ENCODE measurements at places on chromosomes 13 and 19. TPM values are rescaled to one million over a fixed set of nuclear protein-coding genes. Genes with fewer than 3 reads are reported as not detected.

DNA sequence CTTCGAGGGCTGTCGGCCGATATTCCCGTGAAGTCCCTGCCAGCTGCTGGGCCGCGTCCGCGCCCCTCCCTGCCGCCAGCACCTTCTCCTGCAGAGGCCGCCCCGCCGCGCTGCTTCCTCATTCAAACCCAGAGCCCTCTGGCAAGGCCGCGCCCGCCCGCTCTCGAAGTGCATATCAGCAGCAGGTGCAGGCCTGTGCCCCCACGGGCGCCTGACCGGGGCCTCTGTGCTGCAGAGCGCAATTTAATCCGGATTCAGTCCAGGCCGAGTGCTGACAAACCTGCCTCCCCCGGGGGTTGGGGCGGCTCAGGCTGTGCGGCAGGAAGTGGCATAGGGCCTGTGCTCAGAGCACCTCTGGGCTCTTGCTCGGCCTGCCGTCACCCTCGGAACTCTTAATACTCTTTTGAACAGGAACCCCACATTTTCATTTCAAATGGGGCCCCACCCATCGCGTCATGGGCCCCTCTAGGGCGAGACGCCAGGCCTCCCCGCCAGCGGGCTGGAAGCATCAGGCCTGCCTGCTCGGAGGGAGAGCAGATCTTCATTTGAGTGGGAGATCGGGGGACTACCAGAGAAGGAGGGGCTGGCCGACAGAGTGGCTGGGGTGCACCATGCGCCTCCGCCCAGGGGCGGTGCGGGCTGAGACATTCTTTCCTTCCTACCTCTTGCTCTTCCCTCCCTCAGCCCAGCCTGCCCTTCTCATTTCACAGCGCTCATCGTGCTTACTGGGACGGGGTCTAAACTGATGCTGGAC lies 125.7 kb downstream of the TNFRSF19 start:
- peak; percentile 68 for DNase-seq

DNA sequence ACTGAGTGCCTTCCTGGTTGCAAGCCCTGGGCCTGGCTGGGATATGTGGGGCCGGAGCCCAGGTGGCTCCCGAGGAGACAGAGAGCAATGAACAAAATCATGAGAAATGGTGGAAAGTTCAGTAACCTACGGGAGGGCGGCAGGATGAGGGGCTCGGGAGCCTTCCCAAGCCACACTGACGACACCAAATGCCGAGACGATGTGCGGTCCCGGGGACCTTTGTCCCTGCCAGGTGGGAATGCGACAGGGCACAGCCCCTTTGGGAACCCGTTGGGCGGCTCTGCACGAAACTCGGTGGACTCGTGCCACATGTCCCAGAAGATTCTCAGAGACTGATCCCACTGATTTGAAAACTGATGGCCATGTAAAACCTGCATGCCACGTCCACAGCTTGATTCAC lies 11.7 kb upstream of the ZNF14 start:
- no peak for DNase-seq

- DNase-seq = no peak
These were observed 89.5 kb upstream of the RFC3 start for GRCh38 chr13:33728271-33729037.

GRCh38 chr19:17803264-17803896 lies 8.4 kb downstream of the B3GNT3 start:
- DNase-seq = no peak

DNA sequence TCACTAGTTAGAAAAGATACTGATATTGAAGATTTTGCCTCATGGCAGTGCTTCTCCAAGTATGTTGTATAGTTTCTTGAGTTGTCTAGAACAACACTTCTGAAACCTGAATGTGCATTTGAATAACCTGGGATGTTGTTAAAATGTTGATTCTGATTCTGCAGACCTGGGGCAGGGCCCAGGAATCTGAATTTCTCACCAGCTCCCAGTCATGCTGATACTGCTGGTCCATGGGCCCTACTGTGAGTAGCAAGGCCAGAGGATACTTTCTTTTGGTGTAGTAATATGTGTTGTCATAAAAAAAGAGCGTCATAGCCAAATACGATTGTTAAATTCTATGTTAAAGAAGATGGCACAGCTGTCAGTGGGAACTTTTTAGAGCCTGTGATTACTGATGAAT lies 41.6 kb upstream of the C1QTNF9 start:
- no peak for DNase-seq

DNA sequence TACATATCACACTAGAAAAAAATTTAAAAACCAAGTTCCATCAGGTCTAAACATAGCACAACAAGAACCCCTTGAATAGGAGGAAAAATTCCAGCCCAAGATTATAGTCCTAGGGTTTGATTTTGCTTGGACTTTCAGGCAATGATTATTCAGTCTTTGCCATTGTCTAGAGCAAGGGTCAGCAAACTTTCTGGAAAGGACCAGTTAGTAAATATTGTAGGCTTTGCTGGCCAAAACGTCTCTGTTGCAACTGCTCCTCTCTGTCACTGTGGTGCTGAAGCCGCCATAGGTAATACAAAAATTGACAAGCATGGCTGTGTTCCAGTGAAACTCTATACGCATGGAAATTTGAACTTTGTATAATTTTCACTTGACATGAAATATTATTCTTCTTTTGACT lies 95.5 kb upstream of the UBAC2 start:
- no peak for DNase-seq

- no peak for DNase-seq
These were observed 74.8 kb downstream of the DPY19L3 start for GRCh38 chr19:32480321-32480720.

DNA sequence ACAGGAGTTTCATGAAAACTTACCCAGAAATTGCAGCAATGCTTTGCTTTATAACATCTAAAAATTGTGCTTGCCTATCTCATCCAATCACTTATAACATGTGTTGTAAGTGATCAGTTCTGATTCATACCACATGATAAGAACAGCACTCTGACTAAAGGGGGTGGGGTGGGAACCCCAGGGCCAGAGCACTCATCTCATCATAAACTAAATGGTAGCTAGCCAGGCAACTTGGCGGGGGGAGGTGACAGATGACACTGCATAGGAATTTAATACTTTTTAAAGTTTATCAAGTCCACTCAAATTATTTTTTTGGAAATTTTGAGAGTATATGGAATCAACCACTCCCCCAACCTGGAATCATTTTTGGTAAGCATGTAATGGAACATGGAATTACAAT lies 42.1 kb downstream of the FOXO1 start:
- DNase-seq = peak; percentile 46

GRCh38 chr19:44894946-44895345 lies 3.9 kb downstream of the TOMM40 start:
- no peak for DNase-seq

DNA sequence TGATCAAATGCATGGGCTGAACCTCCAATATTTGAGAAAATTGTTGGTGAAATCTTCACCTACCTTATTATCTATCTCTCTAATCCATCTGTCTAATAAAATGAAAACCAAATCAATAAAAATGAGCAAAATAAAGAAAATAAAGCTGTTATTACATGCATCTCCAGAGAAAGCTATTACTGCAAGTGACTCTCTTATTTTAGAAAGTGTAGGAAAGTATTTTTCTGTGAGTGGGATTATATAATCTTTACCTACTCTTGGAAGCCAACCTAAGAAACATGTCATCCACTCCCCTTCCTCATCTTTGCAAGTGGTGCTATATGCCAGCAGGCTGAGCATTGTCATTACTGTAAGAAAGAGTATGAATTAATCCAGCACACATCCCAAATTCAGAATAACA lies 191.5 kb upstream of the RFC3 start:
- no peak for DNase-seq

DNA sequence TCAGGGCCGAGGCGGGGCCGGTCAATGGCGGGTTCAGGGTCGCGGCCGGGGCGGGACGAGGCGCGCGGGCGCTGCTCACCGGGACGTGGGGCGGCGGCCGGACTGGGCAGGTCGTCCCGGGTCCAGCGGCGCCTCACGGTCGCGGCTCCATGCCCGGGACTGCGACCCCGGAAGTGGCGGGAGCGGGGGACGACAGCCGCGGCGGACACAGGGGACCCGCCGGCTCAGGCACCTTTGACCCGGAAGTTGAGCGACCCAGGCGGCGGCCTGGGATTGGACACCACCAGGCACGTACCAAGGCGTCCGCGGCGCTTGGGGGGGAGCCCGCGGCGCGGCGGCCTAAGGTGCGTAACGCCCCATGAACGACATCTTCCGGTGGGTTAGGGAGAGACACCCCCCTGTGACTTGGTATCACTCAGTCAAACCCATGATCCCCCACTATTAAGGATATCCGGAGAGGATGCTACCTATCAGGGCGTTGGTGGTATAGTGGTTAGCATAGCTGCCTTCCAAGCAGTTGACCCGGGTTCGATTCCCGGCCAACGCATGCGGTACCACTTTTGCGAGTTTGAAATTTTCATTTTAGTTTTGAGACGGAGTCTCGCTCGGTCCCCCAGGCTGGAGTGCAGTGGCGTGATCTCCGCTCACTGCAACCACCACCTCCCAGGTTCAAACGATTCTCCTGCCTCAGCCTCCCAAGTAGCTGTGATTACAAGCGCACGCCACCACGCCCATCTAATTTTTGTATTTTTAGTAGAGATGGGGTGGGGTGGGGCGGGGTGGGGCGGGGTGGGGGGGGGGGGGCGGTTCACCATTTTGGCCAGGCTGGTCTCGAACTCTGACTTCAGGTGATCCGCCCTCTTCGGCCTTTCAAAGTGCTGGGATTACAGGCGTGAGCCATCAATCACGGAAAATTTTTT lies at the start of gene DPP9:
TSS of gene DPP9 (minus strand) at position 248 of the 920 bp plus-strand sequence. CDS start 3,936 bp downstream, outside the sequence.
- DNase-seq = peak; percentile 99

DNA sequence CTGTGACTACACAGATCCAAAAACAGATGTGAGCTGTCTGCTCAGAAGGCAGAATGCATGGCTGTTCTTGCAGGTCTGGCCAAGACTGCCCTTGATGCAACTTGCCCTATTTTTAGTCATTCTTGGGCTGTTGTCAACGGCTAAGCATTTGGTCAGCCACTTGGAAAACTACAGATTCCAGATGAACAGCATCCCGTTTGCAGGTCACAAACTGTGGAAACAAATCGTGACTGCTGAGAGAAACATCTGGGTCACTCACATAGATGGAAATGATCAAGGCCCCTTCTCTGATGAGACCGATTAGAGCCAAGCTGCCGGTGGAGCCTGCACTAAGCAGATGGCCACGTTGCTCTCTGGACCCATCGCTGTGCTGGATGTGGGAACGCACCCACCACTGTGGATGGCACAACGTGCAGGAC lies 15.4 kb upstream of the METTL21C start:
- DNase-seq = no peak

- DNase-seq = no peak
These were observed 414.1 kb downstream of the FGF9 start for GRCh38 chr13:22085001-22085400.

- DNase-seq = peak; percentile 2
These were observed 60.9 kb upstream of the ZNF527 start for GRCh38 chr19:37309834-37310575.

- DNase-seq = no peak
These were observed 32.9 kb downstream of the TSHZ3 start for GRCh38 chr19:31316201-31316951.

GRCh38 chr13:94607939-94608338 lies 6.3 kb downstream of the GPR180 start:
- DNase-seq = no peak

GRCh38 chr13:19818223-19818842 lies 35.6 kb upstream of the PSPC1 start:
- peak; percentile 45 for DNase-seq

GRCh38 chr19:3942790-3943409 lies 10.0 kb downstream of the NMRK2 start:
- no peak for DNase-seq

GRCh38 chr19:16620584-16620983 lies 7.4 kb downstream of the MED26 start:
- no peak for DNase-seq

DNA sequence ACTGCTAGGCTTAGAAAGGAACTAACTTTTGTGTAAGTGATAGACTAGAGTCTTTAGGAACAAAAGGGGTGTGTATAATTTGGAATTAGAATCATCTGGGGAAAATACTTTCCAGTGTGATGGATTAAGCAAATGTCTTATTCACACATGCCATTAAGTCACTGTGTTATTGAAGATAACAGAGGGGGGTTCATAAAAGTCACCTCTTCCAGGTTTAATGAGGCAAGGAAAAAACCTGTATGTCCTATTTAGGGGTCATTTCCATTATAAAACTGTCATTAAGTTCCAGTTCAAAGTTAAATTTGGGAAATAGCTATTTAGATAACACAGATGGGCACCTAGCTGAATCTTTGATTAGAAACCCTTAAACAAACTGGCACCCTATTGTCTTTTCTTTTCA lies 505.0 kb upstream of the GPC6 start:
- DNase-seq = no peak

DNA sequence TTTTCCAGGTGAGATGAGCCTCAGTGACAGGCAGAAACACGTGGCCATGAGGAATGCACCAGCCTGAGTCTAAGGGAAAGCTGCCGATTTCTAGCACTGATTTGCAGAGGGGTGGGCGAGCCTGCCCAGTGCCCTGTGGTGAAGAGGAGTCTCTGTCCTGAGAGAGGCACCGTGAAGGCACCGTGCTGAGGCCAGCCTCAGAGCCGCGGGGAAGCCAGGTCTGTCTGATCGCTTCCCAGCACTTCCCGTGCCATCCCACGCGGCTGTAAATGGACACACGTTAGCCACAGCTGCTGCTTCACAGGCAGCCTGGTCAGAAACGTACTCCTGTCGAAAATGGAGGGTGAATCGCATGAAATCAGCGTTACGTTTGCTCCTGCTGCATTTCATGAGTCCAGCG lies 79.8 kb downstream of the ATP11A start:
- no peak for DNase-seq

- peak; percentile 90 for DNase-seq
These were observed 360 bp downstream of the DDX39A start for GRCh38 chr19:14418856-14419105.

Gene ZNF726
- 17.5 TPM for total RNA-seq

Gene AMER2
- total RNA-seq = not detected

Gene C13orf46
- 0.96 TPM for total RNA-seq

Gene PTGIR
- 46.7 TPM for total RNA-seq

Gene ARL11
- 1.1 TPM for total RNA-seq

Gene WDR88
- 0.16 TPM for total RNA-seq

Gene TYROBP
- total RNA-seq = not detected

Gene FXYD3
- not detected for total RNA-seq

Gene CCDC124
- 160 TPM for total RNA-seq

Gene LILRA5
- total RNA-seq = not detected

Gene N4BP2L1
- total RNA-seq = 14.6 TPM

Gene CYP2A6
- 0.27 TPM for total RNA-seq

Gene MAMSTR
- 0.46 TPM for total RNA-seq

Gene ASPDH
- not detected for total RNA-seq

Gene MTUS2
- total RNA-seq = not detected

Gene FAM216B
- not detected for total RNA-seq

Gene IGFL4
- total RNA-seq = not detected

Gene B3GNT8
- total RNA-seq = 0.10 TPM

Gene LONP1
- 287 TPM for total RNA-seq

Gene FOXA3
- total RNA-seq = 0.39 TPM

Data from activated naive CD8-positive, alpha-beta T cell treated with anti-CD3 and anti-CD28 coated beads for 36 hours (primary cell).